ENCODE measurements at places on chromosomes 7 and 10.

- no peak for DNase-seq
Observed at GRCh38 chr7:70479153-70480021, 652.6 kb upstream of the GALNT17 start.

DNA sequence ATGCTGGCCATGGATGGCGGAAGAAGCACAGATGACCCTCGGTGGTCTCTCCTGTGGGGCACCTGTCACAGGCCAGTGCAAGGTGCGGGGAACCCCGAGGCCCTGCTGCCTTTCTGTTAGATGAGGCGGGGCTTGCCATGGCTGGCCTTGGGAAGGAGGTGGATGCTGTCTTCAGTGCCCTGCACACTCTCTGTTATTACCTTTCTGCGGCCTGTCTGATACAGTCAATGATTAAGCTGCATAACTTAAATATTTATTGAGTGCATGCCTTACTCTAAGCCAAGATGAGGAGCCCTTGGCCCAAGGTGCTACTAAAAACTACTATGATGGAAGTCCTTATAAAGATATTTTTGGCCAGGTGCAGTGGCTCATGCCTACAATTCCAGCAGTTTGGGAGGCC lies 36.7 kb upstream of the MNX1 start:
- no peak for DNase-seq

GRCh38 chr10:100307684-100308083 lies 21.2 kb upstream of the BLOC1S2 start:
- DNase-seq, result no peak

DNA sequence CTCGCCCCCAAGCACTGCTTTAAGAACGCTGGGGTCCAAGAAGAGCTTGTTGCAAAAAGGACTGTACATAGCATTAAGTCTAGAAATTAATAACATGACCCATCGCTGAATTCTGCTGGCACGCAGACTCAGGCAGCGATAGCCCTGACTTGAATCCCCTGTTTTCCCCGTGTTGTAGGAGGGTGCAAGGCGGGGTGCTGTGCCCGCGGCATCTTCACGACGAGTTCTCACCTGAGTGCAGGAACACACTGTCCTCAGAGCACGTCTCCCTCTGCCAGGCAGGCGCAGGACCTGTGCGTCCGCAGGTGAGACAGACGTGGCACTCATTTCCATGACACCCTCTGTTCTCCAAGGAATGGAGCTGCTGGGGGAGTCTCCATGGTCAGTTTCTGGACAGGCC lies 243.2 kb downstream of the TCERG1L start:
- no peak for DNase-seq

DNA sequence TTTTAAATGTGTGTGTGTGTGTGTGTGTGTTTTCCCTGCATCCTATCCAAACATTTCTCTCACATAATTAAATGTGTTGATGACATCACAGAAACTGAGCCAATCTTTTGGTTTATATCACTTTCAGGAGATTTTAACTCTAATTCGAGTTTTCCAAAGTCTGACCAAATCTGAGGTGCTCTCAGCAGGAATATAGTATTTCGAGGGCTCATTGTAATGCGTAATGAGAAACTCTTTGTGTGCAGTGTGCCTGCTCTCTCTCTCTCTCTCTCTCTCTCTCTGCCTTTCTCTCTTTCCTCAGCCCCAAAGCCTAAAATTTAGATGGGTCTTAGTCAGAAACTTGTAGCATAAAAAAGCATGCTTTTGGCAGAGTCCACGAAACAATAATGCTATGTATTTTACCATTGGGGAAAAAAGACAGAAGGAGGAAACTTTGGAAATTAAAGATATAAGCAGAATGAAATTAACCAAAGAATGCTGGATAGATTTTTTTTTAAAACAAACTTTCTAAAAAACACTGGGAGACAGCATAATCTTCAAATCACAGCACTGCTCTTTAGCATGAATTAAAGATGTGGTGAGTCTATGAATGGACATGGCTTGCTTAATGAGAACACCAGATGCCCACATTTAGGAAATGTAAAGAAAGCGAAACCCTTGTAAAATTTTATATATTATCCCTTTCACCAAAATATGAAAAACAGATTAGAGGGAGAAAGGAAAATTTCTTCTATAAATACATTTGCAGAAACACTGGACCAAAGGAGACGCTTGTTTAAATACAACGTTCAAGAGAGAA lies 206.8 kb upstream of the HABP2 start:
- no peak for DNase-seq

- DNase-seq, result no peak
Observed at GRCh38 chr10:69409176-69409495, 7.6 kb downstream of the TACR2 start.

- DNase-seq, result no peak
Observed at GRCh38 chr7:49187543-49188268, 263.4 kb downstream of the CDC14C start.

GRCh38 chr10:128137877-128138276 lies 11.7 kb upstream of the MKI67 start:
- no peak for DNase-seq

DNA sequence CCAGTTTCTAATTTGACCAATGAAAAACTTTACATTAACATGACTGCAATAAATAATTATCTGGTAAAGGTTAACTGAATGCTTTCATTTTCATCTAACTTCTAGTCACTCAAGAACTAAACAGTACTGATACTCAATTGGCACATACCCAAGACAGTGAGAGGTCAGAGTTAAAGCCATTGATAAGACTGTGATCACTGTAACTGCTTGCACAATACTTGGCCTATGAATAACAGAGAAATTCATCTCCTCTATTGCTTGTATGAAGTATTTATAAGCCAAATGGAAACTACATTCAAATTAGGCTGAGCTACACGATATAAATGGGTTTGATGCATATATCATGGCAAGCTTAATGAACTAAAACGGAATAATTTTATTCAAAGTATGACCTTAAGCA lies 43.0 kb downstream of the HERC4 start:
- DNase-seq, result no peak

DNA sequence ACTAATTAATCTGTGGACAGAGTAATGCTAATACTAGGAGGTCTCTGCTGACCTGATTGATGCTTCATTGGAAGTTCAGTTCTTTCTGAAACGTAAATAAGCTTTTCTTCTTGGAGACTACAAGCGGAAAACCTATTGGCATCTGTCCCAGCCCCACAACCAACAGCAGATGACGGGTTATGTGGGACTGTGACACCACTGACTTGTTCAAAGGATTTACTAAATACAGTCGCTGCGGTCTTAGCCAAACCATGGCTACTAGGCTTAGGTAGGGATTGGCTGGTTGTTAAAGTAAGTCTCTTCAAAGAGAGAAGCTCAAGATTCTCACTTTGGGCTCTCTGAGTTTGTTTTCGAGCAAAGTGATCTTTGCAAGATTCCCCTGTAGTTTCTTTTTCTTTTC lies 68.3 kb downstream of the HYCC1 start:
- DNase-seq, result no peak

DNA sequence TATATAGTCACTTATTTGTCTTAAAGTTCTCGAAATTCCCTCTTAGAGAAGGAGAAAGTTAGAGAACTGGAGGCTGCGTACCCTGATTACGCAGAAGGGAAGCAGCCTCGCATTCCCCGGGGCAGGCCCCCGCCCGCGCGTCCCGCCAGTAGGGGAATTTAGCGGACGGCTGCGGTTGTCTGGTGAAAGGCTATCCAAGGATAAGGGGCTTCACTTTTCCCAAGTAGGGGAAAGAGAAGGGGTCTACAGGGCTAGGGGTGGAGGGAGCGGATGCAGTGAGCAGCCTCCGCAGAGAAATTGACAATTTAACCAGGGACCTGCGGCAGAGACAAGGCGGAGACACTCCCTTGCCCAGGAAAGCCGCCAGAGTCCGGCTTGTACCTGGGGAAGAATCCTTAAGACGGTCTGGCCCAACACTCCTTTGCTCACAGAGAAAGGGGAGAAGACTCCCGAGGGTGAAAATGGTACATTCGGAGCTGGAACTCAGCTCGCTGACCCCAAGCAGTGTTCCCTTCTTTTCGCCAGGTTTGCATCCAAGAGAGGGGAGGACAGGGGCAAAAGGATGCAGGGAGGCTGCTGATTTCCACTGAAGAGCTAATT lies 994 bp upstream of the MAGI2 start:
- no peak for DNase-seq

- DNase-seq, result no peak
Observed at GRCh38 chr10:50538555-50539398, 85.0 kb downstream of the SGMS1 start.

- no peak for DNase-seq
Observed at GRCh38 chr10:62456611-62457101, 82.5 kb downstream of the ZNF365 start.

- DNase-seq, result no peak
Observed at GRCh38 chr10:133474027-133474426, 20.3 kb downstream of the SCART1 start.

DNA sequence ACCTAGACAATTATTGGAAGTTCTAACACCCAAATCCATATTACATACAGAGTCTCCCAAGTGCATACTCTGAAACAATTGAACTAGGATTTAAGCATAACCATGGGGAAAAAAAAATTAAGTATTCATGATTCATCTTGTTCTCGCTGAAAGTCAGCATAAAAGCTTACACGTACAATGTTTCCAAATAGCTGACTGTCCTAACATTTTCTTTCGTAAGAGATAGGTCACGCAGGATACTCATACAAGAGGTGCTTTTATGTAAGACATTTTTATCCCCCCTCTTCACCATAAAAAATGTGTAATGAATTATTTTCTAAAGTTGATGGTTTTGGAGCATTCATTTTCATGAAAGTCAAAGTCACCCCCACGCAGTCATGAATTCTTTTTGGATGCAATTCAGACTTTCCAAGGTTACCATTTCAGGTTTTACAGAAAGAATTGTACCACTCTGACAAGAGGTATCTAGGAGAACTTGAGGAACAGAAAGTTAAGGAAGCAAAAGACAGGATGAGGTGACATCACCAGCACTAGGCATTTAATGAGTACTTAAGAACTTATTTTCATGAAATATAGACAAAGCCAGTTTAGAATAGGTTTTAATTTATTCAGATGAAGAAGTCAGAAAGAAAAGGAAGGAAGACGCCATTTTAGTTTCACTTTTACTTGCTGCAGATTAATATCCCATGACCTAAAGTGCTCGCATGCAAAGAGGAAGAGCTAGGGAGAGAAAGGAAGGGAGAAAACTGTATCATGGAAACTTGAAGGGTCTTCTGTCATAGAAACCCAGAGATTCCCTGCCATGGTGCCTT lies 55.8 kb downstream of the TMEM26 start:
- DNase-seq, result peak; percentile 50

DNA sequence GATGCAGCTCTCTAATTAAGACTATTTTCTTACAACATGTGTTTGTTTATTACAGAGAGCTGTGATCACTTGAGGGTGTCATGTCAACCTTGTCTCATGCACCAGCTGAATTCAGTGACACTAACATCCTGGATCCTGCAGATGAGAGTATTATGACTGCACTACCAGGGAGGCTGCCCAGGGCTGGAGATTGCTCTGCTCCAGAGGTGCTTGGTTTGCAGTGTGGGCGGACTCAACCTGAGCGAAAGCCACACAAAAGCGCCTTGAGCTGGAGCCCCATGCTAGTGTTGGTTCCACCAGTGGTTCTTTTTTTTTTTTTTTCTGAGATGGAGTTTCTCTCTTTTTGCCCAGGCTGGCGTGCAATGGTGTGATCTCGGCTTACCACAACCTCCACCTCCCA lies 33.8 kb upstream of the ATXN7L1 start:
- no peak for DNase-seq

GRCh38 chr7:37701769-37702168 lies 18.2 kb downstream of the GPR141 start:
- peak; percentile 17 for DNase-seq

DNA sequence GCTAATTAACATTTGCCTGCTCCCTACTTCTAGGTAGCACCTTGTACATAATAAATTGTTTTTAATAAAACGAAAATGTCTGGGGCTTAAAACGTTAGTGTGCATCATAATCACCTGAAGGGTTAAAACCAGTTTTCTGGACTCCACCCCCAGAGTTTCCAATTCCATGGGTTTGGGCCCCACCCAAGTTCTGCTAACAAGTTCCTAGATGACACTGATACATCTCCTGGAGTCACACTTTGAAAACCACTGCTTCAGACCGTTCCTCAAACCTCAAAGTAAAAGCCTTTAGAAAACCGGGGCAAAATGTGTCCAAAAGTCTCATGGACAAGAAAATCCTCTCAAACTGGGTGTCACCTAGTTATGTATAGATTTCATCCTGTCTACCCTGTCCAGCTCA lies 9.3 kb downstream of the OSBPL3 start:
- no peak for DNase-seq

DNA sequence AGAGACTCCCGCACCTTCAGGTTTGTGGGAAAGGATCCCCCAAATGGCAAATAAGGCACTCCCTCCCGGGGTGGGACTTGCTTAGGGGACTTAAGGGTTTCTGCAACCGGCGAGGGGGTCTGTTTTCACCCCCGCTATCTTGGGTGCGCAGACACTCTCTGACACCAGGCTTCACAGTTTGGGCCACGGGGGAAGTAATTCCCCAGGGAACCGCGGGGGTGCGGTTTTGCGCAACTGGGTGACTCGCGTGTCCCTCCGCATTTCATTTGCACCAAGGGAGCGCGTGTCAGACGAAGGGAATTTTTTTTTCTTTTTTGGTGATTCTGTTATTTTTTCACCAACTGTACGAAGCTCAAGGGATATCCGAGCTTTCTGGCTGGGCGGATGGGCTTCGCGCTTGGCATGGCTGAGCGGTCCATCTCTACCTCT lies 1.7 kb downstream of the GRM8 start:
- no peak for DNase-seq

DNA sequence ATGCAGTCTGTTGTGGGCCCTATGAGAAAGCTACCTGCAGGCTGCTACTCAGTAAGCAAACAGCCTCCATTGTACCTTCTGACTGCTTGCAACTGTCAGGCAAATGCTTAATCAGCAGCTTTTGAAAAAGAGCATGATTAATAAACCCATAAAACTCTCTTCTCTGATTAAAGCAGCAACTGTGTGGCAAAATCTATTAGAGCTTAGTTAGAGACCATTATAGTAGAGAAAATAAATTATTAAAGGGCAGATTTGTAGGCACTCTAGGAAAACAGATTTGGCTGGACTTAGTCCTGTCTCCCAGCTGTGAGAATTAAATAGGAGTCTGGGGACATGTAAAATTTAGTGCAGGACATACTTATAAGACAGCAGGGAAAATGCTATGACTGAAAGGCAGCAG lies 132.5 kb upstream of the WNT16 start:
- no peak for DNase-seq

DNA sequence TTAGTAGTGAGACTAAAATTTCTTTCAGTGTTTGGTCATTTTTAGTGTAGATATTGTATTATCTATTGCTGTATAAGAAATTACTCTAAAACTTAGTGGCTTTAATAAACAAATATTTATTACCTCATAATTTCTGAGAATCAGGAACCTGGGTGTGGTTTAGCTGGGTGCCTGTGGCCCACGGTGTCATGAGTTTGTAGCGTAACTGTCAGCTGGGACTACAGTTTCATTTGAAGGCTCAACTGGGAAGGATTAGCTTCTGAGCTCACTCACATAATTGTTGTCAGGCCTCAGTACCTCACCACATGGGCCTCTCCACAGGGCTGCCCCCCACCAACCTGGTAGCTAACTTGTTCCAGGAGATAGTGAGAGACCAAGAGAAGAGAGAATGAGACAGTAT lies 98.5 kb downstream of the SRI start:
- no peak for DNase-seq
